ENCODE measurements at places on chromosomes 1 and 21.

DNA sequence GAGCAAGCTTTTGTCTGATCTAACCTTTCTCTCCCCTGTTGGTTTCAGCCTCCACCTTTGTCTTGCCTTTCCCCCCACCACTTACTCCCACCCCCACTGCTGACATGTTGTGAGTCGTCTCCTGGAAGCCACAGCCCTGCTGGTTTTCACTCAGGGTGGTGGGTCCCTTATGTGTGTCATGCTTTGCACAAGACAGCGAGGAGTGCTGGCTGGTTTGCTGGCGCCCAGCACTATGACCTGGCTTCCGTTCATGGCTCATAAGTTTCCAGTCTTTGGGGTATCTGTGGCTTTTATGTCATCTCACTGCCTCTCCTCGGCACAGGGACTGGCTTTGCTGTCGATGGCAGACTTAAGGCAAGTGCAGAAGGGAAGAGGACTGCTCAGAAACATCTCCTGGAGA is 177.7 kb downstream of the KIF26B start:
- DNase-seq, result no peak

DNA sequence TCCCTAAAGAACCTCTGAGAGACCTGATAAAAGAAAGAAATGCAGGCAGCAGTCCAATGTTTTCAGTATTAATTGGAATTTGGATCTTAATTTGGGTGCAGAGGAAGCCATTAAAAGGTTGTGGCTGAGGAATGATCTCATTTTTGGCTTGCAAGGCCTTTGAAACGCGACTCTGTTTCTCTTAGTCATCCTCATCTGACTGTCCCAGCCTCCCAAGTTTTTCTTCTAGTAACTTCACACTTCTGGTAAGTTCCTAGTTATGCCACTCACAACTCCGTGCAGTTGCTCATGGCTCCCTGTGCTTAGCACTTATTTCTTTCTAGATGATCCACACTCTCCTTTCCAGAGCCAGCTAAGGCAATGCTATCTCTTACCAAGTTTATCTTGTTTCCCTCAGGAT is 147.4 kb upstream of the USP24 start:
- DNase-seq, result no peak

GRCh38 chr1:203536980-203537455 is 43.1 kb downstream of the OPTC start:
- DNase-seq, result no peak

DNA sequence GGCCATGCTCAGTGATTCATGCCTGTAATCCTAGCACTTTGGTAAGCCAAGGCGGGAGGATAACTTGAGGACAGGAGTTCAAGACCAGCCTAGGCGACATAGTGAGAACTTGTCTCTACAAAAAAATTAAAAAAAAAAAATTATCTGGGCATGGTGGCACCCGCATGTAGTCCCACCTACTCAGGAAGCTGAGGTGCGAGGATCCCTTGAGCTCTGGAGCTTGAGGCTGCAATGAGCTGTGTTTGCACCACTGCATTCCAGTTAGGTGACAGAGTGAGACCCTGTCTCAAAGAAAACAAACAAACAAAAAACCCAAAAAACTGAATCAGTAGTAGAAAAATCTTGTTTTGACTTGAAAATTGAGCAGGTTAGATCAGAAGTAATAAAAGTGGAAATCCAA is 67.1 kb upstream of the IPO9 start:
- DNase-seq, result no peak

GRCh38 chr21:41158026-41158425 is 9.9 kb upstream of the BACE2 start:
- DNase-seq, result no peak

DNA sequence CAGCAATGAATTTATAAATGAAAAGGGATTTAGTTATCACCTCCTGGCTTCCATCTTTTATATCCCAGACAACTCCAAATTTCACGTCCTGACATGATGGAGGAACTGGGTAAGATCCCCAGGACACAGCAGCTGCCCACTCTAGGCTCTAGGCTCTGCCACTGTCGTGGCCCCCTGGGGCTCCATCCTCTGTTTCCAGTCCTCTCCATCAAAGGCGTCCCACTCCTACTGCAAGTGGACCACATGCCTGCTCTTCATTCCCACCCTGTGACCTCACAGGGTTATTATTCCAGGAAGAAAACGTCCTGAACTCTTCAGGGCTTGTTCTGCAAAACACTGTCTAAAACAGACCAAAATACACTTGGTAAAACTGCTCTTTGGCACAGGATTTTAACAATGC is 11.9 kb downstream of the URB1 start:
- DNase-seq, result no peak

DNA sequence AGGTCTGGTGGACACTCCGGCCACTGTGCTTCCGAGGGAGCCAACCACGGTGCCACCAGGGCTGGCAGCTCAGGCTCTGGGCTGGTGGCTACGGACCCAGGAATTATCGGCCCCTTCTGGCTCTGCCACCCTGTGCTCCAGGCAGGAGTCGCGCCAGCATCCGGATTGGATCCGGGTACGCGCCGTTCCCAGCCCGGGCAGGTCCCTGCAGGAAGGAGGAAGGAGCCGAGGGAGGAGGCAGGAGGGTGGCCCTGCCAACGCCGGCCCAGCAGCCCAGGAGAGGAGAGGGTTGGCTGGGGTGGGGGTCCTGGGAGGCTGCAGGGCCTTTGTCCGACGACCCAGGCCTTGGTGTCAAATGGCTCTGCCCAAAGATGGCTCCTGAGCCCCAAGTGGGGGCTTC is 160.5 kb downstream of the CASZ1 start:
- no peak for DNase-seq

DNA sequence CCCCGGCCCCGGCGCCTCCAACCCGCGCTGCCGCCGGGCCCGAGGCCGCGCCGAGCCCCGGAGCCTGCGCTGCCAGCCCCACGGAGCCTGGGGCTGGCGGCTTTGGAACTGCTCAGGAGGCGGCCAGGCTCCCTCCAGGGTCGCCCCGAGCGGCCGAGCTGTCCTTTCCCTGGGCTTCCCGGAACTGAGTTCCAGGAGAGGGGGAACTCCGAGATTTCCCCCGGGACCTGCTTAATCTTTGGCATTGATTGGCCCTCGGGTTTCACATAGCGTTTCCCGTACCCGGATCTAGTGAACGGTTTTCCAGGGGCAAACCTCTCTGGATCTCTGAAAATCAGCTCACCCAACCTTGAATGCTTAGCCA is 504 bp downstream of the H6PD start:
- DNase-seq, result no peak

GRCh38 chr21:31090376-31090775 is 52.1 kb upstream of the KRTAP19-8 start:
- DNase-seq, result no peak

DNA sequence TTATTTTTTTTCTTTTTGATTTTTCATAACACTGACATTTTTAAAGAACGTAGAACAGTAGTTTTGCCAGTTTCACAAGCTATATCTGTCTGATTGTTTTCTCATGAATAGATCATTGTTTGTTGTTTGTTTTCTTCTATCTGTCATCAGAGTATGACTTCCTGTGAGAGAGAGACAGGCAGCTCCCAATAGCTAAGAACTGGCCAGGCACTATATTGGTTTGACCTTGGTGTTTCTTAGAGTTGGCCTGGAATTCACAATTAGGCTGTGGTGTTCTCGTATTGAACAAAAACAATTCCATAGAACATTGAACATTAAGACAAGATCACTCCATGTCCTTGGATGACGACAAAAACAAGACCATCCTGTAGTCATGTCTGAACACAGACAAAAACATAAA is 43.4 kb downstream of the RPS6KC1 start:
- DNase-seq, result no peak

DNA sequence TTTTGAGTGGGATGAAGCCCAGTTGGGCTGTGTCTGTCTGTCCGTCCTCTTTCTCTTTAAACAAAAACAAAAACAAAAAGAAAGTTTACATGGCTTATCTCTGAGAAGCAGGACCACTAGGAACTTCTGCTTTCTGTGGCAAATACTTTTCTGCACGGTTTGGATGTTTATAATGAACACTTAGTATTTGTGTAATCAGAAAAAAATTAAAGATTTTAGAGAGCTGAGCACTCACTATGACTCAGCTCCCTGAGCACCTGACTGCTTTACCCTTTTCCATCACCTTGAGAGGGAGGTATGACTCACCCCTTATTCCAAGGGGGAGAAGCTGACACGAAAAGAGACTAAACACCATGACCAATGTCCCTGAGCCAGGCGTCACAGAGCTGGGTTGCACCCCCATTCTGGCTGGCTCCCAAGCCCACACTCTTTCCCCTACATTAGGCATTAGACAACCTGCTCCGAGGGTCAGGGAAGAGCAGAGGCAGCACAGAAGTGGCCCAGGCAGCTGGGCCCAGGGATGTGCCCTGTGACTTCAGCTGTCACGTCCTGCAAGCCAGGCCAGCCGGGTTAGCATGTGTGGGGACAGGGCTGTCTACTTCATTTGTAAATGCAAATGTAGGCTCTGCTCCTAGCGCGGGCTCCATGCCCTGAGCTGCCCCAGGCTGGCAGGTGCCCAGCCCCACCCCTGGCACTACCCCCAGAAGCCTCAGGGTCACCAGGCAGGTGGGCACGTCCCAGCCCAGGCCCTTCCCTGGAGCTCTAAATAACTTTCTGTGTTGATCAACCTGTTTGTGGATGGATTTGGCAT is 30.4 kb downstream of the RAP1GAP start:
- DNase-seq, result peak; percentile 77

Data from NCI-H2029 (cell line).